ENCODE measurements at places on chromosomes 3 and 15. TPM values are rescaled to one million over a fixed set of nuclear protein-coding genes. Genes with fewer than 3 reads are reported as not detected.
A peak's percentile ranks its signal among the peaks of the same experiment; 100 is the strongest.

- DNase-seq: no peak
Observed at GRCh38 chr3:63652066-63652725, at the start of gene SNTN. Gene SNTN (plus strand): TSS chr3:63652675. CDS start chr3:63652688, 13 bp downstream.

STARD9 gene
- 7.1 TPM for total RNA-seq

GRCh38 chr3:162332344-162332743 is 835.7 kb downstream of the OTOL1 start:
- DNase-seq: no peak

- no peak for DNase-seq
Observed at GRCh38 chr3:31486865-31487533, 45.7 kb upstream of the STT3B start.

GOLGA6L9 gene
- 0.97 TPM for total RNA-seq

DNA sequence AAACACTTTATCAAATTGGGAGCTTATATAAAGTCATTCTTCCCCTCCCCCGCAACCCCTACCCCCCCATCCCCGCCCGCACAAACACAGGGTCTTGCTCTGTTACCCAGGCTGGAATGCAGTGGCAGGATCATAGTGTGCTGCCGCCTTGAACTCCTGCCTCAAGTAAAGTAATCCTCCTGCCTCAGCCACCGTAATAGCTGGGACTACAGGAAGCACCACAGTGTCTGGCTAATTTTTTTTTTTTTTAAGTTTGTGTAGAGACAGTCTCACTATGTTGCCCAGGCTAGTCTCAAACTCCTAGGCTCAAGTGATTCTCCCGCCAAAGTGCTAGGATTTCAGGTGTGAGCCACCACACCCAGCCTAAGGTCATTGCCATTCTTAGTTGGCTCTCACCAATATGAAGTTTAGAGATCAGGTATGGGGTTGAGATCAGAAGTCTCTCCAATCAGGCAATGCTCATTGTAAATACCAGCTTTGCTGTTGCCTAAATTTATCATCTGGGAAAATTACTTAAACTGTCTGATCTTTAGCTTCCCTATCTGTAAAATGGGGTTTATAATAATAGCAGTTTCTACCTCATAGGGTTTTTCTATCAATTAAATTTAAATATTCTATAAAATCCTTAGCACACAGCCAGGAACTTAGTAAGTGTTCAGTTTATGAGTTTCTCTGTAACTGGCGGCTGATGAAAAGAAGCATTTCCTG is 60.3 kb downstream of the TGFBR2 start:
- no peak for DNase-seq

DNA sequence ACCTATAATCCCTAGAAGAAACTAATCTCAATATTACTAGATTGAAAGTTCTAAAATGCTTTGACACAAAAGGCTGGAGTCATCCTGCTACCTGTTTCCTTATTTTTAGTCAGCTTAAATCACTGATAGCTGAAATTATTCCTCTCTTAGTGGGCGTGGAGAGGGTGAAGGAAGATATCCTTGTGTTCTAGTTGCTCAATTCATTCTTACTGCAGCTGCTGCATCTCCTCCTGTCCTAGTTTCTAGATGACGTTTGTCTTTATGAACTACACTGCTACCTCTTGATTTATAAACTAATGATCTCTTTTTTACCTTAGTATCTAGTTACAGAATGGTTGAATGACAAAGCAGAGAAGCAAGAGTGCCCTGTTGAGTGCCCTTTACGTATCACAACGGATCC is 50.7 kb downstream of the SETD5 start:
- DNase-seq: no peak

ZNF774 gene
- total RNA-seq: 3.6 TPM

DNA sequence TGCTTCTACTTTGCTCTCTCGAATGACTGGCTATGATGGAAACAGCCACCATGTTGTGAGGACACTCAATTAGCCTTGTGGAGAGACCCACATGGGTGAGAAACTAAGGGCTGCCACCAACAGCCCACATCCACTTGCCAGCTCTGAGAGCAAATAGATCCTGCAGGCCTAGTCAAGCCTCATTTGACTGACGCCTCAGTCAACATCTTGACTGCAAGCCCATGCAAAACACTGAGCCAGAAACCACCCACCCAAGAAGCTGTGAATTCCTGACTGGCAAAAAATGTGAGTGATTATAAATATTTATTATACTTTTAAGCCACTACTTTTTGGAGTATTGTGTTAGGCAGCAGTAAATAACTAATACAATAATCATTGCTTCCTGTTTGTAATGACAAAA is 58.4 kb downstream of the NOX5 start:
- no peak for DNase-seq

GRM2 gene
- total RNA-seq: 0.50 TPM

GRCh38 chr3:149152420-149152819 is 23.0 kb downstream of the HPS3 start:
- no peak for DNase-seq

GRCh38 chr3:42182555-42182954 is 83.4 kb downstream of the CCK start:
- DNase-seq: no peak

TMEM212 gene
- not detected for total RNA-seq

DNA sequence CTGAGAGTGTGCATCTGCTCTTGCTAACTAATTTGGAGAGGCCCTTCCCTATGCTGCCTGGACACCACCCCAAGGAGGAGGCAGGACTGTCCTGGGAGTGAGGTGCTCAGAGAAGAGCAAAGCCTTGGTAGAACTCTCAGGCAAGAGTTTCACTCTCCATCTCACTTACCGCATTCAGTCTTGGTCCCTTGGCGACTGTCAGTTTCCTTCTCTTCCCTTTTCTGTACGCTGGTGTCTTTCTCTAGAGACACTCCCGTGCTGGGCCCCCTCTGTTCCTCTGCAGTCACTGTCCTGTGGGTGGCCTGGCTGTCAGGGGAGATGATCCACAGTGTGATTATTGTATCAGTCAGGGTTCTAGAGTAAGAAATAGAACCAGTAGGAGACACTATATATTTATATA is 44.0 kb downstream of the IDH2 start:
- DNase-seq: no peak

DNA sequence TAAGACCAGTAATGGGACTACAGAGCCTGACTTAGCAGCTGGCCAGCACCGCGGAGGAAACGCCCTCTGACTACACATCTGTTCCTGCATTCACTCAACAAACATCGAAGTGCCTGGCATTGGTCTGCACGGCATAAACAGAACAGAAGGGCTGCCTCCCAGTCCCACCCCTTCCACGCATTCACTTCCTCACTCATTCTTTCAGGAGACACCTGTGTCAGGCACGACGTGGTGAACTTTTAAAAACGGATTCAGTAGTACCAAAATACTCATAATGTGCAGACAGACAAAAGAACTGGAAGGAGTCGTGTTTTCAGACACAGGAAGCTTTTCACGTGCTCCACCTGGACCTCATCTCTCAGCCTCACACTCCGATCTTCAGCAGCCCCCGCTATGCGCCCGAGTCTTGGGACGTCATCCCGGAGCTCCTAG is 123.3 kb downstream of the XXYLT1 start:
- DNase-seq: no peak

CFAP20DC gene
- total RNA-seq: 0.24 TPM

- DNase-seq: no peak
Observed at GRCh38 chr3:117567382-117567781, 857.8 kb downstream of the TUSC7 start.

DNA sequence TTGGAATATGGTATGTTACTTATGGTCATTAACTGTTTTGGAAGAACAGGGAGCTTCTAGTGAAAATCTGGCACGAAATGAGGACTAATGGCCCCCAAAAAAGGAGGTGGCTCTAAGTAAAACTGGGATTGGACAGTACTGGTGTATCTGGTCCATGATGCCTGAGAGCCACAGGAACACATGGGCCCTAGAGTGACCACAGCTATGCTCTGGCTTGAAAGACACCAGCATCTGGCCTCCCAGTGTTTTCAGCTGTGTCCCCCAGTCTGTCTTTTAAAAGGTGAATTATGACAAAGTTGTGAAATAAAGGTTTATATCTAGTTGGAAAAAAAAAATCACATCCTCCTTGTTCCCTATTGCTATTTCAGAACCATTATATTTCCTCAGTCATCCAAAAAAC is 64.5 kb downstream of the GSK3B start:
- DNase-seq: no peak

- no peak for DNase-seq
Observed at GRCh38 chr15:48584090-48584811, 61.3 kb downstream of the FBN1 start.

DNA sequence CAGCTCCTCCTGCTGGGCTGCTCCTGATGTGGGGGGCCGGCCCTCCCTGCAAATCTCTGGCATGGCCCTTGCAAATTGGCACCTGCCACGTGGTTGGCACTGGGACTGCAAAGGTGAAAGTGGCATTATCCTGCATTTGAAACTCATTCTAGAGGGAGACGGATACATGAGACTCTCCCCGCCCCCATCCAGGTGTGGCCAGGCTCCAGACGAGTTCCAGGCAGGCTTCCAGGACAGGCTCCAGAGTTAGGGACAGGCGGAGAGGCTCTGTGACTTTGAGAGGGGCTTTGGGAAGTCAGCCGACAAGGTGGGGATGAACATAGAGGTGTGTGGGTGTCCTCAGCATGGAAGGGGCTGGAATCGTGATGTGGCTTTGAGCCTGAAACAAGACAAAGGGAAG is 178.5 kb downstream of the APBA2 start:
- no peak for DNase-seq

DNA sequence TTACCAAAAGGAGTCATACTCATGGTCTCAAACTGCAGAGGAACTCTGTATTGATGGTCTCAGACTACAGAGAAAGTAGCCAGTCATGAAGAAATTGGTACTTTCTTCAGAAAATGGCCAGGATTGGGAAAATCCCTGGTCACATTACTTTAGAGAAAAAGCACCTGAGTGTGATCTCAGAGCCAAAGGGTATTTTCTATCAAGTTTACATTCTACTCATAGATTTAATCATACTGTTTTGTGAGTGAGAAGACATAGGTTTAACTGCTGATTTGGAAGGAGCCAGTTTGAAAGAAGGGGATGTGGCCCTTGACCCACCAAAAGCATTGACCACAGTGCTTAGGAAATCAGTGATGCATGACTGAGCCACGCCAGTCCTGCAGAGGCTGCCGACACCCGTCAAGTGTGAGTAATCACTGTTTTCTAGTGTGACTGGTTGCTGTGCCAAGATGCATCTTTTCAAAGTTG is 203.6 kb downstream of the AKAP13 start:
- peak; percentile 70 for DNase-seq

Data from left cardiac atrium (tissue), 4 donors.